Keratinocyte (primary cell): ENCODE measurements at places on chromosomes 12 and 14.

- no peak for DNase-seq
Observed at GRCh38 chr12:51871918-51872688, 15.8 kb upstream of the ANKRD33 start.

DNA sequence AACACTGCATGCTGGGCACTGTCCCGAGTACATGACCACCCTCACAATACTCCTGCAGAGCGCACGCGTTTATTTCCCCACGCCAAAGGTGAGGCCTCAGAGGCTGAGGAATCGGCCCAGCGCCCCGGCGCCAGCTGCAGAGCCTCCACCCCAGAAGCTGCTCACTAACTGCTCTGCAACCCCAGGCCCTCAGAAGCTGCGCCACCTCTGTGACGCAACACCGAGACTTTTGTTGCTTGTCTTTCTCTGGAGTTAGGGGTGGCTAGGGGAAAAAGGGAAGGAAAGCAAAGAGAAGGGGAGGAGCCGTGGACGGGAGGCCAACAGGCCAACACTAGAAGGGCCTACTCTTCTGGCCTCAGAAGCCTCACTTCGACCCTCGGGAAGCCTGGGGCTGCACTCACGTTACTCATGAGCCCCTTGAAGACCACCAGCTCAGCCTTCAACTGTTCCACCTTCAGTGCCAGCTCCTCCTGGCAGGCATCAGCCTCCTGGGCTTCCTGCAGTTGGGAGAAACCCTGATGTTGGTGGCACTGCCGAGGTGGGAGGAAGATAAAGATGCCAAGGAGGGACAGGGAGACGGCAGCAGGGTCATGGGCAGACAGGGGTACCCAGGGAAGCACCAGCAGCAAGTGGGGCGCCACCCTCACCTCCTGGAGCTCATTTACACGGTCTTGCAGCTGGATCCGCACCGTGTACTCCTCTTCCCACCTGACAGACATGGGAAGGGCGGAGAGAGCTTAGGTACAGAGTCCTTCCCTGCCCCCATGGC lies 5.4 kb downstream of the IFFO1 start:
- DNase-seq = no peak

- DNase-seq = no peak
Observed at GRCh38 chr12:28543021-28543890, 353.0 kb downstream of the CCDC91 start.

- DNase-seq = no peak
Observed at GRCh38 chr14:75539561-75540478, 17.6 kb downstream of the BATF start.

GRCh38 chr14:21278632-21279031 lies 1.3 kb upstream of the RPGRIP1 start:
- no peak for DNase-seq

- no peak for DNase-seq
Observed at GRCh38 chr14:94654071-94654861, 42.1 kb downstream of the SERPINA3 start.

GRCh38 chr12:2796187-2796666 lies 1.5 kb downstream of the FKBP4 start:
- no peak for DNase-seq

DNA sequence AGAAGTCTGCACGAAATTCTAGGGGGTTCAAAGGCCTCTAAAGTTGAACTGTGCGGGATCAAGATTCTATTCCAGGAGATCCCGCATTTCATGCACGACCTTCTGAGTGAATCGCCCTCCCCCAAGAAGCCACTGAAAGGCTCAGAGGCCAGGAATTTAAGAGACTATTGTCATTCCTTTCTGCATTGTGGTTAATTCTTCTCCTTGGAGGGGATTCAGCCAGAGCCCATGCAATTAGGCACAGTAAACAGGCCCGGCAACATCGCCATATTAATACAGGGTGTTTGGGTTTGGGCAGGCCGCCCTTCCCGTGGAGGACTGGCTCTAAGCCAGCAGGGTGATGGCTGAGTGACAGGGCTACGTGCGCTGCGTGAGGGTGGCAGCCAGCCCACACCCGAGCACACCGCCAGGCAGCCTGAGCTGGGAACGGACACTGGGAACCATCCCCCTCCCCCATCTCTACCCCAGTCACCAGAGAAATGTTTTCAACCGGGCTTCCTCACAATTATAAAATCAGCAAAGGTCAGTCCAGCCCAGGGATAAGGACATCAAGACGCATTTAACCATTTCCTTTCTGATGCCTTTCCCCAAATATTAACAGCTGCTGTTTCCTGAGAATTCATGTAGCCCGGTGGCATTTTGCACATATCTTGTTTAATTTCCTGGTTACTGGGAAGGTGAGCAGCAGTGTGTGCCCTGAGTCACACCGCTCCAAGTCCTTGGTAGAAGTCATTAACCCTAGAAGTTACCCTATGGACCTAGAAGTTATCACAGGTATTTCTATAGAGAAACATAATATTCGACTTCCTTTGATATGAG lies 12.5 kb downstream of the EGLN3 start:
- no peak for DNase-seq

GRCh38 chr12:124007826-124008570 lies 35.0 kb downstream of the ZNF664 start:
- no peak for DNase-seq

DNA sequence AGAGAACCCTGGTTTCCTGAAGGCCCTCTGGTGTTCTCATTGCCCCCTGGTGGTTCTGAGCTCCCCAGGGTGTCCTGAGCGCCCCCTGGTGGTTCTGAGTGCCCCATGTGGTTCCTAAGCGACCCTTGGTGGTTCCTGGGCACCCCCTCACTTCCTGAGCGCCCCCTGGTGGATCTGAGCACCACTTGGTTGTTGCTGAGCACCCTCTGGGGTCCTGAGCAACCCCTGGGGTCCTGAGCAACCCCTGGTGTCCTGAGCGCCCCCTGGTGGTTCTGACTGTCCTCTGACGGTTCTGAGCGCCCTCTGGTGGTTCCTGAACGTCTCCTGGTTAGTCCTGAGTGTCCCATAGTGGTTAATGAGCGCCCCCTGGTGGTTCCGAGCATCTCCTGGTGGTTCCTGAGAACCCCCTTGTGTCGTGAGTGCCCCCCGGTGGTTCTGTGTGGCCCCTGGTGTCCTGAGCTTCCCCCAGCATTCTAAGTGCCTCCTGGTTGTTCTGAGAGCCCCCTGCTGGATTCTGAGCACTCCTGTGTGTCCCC lies 568.3 kb downstream of the TMEM121 start:
- no peak for DNase-seq

DNA sequence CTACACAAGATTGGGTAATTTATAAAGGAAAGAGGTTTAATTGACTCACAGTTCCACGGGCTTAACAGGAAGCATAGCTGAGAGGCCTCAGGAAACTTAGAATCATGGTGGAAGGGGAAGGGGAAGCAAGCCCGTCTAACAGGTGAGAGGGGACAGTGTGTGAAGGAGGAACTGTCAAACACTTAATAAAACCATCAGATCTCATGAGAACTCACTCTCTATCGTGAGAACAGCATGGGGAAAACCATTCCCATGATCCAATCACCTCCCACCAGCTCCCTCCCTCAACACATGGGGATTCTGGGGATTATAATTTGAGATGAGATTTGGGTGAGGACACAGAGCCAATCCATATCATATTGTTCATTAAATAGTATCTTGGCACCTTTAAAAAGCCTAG lies 56.1 kb downstream of the EPS8 start:
- no peak for DNase-seq

GRCh38 chr14:105313381-105314286 lies 914 bp upstream of the PACS2 start:
- DNase-seq = no peak

DNA sequence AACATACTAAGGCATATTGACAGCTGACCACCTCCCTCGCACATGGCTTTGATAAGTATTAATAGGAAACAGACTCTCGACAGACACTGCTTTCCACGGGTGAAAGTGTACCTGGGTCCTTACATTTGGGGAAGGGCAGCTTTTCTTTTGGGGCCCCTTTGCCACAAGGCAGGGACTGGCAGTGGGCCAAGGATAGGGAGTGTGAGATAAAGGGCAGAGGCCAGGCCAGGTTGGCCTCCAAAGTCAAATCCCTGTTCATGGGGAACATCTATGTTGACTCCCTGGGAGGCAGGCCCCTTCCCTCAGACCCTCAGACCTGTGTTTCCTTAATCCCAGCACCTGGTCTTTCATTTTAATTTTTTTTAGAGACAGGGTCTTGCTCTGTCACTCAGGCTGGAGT lies 19.4 kb upstream of the FBXO21 start:
- no peak for DNase-seq

GRCh38 chr14:35340616-35341453 lies 48.7 kb downstream of the PSMA6 start:
- no peak for DNase-seq

DNA sequence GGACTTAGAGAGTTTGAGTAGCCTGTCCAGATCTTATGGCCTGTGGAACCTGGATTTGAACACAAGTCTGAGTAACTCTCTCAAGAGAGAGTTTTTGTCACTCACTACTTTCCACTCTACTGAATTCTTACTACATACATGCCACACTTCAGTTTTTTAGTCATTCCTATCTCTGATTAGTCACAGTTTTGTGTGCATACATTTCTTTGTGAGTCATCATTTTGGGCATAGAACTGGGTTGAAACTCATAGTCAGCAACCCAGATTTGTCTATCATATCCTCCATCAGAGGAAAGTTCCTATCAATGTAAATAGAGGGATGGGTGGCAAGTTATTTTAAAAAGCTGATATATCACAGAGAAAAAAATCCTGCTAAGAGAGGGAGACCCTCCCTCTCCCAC lies 42.9 kb downstream of the FLRT2 start:
- DNase-seq = peak; percentile 75

- no peak for DNase-seq
Observed at GRCh38 chr14:102731871-102732800, 45.1 kb upstream of the TRAF3 start.

DNA sequence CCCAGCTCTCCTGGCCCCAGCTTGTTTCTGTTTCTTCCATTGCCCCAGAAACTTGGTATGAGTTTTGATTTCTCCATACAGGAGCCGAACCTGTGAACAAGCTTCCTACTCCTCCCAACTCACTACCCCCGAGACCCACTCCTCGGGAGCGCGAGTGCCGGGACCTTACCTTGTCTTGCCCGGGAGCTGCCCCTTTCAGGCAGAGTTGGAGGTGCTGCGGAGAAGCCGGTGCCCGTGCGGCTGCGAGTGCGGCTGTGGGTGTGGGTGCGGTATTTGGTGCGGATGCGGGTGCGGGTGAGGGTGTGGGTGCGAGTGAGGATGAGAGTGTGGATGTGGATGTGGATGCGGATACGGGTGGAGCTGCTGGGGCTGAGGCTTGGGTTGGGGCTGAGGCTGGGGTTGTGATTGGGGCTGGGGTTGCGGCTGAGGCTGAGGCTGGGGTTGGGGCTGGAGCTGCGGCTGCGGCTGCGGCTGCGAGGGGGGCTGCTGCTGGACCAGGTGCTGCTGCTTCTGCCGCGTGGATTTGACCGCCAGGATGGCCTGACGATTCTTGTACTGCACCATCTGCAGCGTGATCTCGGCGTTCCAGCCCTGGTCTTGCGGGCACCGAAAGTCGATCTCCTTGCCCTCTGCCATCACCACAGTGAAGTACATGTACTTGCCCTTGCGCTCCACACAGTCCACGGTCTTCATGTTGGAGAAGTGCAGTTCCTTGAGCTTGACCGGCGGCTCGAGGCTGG lies 1.1 kb downstream of the PHLDA1 start:
- no peak for DNase-seq

DNA sequence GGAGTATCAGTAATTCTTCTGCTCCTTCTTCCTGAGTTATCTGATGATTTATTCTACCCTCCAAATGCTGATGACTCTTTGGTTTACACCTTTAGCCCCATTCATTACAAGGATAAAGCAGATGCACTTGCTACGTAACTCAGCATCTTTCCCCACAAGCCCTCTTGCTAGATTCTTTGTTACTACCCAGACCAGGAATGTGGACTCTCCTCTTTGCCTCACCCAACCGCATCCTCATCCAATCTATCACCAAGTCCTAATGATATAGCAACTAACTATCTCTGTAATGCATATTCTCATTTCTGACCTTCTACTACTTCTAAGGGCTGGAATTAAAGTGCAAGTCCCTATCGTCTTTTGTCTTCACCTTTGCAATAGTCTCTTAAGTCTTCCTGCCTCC lies 9.2 kb downstream of the KRT1 start:
- DNase-seq = peak; percentile 23

DNA sequence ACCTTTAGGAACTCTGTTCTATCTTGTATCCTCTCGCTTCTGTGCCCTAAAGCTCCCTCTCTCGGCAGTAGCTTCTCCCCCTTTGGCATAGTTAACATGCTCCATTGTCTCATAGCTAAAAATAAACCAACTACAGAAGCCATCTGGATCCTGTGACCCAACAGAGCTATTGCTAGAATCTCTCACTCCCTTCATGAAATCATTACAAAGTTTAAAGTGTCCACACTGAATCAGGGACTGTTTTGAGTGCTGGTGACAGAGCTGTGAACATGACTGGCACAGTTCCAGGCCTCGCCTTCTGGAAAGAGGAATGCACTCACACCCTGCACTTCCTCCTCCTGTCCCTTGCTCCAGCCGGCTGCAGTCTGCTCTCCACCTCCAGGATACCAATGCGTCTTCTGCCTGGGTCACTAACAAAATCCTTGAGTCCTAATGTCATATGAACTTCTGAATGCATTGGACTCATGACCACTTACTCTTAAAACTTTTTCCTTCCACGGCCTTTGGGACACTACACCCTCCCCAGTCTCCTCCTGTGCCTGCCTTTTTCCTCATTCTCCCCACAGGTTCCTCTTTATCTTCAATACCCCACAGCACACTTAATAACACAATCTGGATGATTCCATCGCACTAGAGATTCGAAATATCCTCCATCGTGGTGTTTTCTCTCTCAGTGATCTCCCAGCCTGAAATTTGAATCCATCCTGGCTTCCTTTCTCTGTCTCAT lies 13.2 kb downstream of the PLBD1 start:
- no peak for DNase-seq

GRCh38 chr12:50569876-50570275 lies 65.1 kb downstream of the DIP2B start:
- DNase-seq = no peak

DNA sequence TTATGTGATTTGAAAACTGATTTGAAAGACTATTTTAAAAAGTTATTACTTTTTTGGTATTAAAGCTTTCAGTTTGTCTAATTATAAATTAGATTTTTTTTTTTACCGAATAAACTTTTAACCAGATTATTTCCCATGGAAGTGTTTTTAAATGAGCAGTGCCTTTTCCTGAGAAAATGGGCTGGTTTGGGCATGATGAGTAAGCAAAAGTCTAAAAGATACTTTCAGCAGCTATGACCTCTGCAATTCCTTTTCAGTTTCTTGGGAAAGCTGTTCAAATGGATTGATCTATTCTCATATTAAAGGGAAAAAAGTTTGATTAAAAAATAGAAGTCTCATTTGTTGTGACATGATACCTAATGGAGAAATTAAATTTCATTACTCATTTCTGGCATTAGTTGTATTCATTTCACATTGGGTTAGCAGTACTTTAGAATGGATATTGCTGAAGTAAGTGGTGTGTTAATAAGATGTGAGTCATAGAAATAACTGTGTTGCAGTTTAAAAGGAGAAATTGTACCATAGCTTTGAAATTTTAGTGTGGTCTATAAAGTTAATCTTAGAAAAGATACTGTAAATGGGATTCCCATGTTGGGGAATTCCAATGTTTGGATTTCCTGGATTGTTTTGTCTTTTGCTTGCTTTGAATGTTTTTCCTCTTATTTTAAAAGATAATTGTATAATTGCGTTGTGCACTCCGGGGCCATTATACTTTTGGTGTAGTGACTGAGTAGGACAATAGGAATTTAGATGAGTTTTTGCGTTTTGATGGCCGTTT lies 21.0 kb downstream of the KTN1 start:
- no peak for DNase-seq

- DNase-seq = no peak
Observed at GRCh38 chr14:76677534-76678145, 83.6 kb upstream of the VASH1 start.
